ENCODE measurements at places on chromosomes 4 and X. TPM values are rescaled to one million over a fixed set of nuclear protein-coding genes. Genes with fewer than 3 reads are reported as not detected.

DNA sequence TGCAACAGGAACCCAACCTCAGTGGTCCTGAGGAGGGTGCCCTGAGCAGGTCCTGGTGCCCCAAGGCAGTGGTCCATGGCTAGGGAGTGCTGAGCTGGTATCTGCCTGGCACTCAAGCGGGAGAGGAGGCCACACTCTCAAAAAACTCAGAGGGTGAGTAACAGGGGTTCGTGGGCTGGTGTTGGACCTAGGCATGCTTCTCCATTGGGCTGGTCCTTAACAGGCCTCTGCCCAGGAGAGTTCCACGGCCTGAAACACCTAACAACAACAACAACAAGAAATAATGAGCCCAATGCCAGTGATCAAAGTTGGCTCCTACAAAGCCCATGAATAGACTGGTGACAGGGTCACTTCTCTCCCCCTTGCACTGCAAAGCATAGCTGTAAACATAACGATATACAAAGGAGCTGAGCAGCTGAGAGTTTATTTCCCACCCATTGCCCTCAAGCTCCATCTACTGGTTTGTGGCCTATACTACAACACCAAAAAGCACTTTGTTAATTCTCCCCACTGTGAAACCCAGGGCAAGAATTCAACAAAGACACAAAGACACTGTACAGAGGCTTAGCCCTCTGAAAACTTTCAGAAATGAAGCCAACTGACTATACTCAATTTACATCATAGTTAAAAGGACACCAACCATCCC lies 736.1 kb upstream of the ADGRL3 start:
- DNase-seq: no peak

DNA sequence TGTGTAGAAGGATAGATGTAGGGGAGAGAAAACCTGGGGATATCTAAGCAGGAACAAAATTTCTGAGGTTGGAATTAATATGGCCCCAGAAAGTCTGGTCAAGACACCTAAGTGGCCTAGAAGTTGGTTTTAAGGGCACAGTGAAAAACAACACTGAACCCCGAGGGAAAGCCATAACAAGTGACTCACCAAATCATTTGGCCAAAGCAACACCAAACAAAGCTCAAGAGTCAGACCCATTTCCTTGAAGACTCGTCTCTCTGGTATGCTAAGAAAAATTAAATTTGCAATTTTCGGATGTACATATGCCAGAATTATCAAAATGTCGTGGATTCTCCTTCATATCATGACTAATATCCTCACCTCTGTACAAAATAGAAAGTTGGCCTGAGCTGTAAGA lies 162.9 kb downstream of the SMIM20 start:
- DNase-seq: no peak

DNA sequence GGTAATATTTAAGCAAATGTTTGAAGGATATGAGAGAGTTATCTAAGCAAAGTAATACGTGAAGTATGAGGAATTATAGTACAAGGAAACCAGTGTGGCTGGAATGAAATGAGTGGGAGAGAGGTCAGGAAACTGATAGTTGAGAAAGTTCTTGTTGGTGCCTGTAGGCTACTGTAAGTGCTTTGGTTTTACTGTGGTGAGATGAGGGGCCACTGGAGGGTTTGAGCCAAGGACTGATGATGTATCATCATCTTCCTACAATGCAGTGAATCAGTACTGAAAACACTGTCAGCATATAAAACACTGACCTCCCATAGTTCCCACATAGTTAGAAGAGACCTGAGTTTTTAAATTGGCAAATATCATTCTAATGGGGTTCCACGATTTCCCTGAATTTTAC lies 367.5 kb upstream of the CTSO start:
- DNase-seq: no peak

GPAT3 gene
- total RNA-seq: 6.7 TPM

DNA sequence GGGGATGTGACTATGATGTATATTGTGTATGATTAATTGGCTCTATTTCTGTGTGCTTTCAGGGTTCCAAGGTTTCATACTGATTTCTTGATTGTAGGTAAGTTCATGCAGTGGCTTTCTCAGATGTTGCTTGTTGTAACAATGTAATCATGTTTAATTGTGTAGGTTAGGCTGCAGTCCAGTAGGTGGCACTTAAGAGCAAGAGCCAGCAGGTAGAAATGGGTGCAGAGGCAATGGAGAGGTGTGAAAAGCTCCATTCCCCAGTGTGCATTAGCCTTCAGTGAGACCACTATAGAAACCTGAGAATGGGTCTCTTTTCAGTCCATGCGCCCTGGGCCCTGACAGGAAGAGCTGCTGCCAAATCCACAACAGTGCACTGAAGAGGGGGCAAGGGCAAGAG lies 28.2 kb downstream of the DCAF12L2 start:
- DNase-seq: no peak

ADH1B gene
- total RNA-seq: 331 TPM

Measured in lower leg skin (tissue), 4 donors.